ENCODE measurements at places on chromosomes 5 and 9.

- DNase-seq: no peak
Observed at GRCh38 chr9:33230756-33231622, 9.0 kb upstream of the SPINK4 start.

DNA sequence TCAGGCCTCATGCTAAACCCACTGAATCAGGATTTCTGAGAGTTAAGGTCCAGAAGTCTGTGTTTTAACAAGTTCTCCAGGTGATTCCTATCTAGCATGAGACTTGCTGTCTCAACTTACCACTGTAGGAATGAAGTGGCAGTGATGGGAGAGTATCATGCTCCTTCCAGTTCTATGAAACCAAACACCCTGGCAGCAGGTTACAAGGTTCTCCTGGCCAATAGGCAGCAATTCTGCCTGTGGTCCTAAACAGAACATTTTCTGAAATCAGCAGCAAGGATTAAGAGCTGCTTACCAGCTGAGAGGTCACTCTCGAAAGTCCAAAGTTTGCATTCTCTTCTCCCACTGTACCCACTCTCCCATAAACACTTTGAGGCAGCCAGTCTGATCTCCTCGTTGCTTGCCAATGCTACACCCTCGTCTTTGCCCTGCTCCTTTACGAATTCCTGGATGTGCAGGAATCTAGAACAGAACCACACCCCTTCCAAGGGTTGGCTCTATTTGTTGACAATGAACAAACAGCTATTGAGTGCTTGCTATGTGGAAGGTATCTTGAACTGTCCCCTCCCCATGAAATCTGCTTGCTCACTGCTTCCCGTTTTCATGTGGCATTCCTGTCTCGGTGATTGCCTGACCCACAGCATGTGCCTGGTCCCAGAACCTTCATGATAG lies 100.5 kb downstream of the TMEM174 start:
- DNase-seq: no peak

DNA sequence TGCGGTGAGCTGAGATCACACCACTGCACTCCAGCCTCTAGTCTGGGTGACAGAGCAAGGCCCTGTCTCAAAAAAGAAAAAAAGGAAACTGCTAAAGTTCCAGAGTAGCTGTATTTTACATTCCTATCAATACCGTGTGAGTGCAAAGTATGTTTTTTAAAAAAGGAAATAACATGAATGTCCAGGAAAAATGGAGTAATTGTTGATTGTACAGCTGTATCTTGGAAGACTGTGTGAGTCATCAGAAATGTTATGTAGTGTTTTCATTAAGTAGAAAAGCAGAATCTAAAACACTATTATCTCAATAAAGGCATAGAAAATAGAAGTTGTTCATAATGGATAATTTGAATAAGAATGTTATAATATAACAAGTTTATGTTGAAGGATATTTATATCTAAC lies 53.9 kb downstream of the ZCCHC7 start:
- DNase-seq: no peak

DNA sequence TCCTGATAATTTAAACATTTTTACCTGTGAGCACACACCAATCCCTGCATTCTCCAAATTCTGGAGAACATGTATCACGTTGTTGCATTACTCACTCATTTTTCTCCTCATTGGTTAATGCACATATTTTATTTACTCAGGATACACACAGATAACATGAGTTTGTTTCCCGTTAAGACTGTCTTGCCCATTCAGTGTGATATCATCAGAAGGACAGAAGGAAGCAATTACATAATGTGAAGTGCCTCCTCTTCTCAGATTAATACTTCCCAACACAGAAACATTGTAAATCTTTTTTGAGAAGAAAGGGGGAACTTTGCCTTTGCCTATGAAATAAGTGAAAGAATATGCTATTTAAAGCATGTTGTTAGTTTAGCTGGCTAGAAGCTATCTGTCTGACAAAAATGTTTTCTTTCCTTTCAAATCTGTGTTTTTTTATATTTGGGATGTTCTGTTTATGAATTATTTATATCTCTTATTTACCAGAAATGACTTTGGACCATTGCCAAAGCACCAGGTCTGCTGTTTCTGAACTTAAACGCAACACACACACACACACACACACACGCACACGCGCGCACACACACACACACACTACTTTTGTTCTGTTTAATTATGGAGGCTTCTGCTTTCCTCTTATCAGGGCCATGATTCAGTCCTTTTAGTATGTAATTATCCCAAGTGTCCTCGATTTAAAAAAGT lies 186.5 kb downstream of the CHSY3 start:
- DNase-seq: no peak

DNA sequence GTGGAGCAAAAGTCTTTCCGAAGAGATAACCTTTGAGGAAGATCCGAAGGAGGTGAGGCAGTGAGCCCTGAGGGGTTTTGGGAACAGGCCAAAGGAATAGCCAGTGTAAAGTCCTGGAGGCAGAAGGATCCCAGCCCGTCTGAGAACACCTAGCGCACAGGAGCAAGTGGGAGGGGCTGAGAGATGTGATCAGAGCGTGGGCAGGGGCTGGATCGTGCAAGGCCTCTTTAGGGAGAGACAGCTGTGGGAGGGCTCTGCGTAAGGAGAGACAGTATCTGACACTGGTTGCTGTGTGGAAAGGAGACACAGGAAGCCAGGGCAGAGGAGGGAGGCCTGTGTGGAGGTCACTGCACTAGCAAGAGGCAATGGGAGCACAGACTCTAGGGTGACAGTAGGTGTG lies 68.2 kb downstream of the BARX1 start:
- no peak for DNase-seq

DNA sequence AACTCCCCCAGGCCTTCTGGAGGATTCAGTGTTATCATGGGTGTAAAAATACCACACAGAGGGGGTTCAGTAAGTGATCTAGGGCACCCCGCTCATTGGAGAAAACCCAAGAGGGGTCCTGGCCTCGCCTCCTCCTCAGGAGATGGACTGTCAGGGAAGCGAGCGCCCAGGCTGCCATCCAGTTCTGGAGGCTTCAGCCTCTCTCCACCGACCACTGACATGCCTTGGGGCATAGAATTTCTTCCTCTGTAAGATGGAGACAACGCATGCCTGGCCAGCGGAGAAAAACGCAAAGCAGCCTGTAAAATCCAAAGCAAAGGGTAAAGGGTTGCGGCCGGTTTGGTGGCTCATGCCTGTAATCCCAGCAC lies 165.4 kb downstream of the COL23A1 start:
- DNase-seq: no peak

- no peak for DNase-seq
Observed at GRCh38 chr5:147997486-147997885, 66.3 kb upstream of the SPINK5 start.

GRCh38 chr9:129665389-129665775 lies at the start of gene PRRX2:
Gene PRRX2 (plus strand): TSS chr9:129665647. CDS start chr9:129665868, 221 bp downstream.
- DNase-seq: peak; percentile 51

DNA sequence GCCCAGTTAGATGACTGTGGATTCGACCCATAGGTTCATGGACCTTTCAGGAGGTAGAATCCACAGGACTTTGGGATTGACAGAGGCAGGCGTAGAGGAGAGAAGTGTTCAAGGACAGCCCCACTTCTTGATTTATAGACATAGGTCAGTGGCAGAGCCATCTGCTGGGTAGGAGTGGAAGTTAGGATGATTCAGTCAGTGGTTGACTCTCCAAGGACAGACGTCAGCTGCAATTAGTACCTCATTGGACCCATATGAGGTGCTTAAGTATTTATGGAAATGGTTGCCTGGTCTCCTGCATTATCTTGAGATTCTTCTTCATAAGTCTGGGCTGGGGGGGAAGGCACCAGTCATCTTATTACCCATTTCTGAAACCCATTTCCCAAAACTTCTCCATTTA lies 70.9 kb downstream of the SH3RF2 start:
- peak; percentile 28 for DNase-seq

- DNase-seq: peak; percentile 68
Observed at GRCh38 chr9:113808391-113809358, 67.4 kb upstream of the ZNF618 start.

- DNase-seq: no peak
Observed at GRCh38 chr9:124863371-124863871, 1.5 kb downstream of the ARPC5L start.

DNA sequence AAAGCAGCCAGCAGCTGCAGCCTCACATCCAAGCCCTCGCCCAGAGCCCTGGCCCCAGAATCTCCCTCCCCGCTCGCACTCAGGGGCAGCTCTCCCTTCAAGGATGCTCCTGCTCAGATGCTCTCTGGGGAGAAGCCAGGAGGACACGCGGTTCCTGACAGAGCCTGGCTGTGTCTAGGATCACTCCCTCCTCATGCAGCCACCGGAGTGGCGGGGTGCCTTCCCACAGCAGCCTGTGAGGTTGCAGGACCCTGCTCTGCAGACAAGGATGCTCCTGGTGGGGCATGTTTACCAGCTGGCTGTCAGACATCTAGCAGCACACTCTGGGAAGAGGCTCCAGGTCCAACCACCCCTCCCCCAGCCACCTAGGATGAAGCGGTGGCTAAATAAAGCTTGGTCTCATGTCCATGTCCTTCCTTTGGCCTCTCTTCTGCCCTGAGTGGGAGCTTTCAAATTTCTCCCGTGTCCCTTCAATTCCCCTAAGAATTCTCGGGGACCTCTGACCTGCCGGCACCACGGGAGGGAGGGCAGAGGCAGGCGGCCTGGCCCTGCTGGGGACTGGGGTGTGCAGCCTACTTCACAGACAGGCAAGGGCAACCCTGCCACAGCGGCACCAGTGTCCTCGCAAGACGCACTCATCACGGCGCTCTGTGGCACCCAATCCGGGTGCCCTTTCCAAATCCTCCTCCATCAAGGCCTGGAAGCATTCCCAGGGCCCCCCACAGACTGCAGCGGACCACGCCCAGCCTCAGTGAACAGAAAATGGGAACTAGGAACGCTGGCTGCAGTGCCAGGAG lies 88.3 kb upstream of the SARDH start:
- DNase-seq: no peak

DNA sequence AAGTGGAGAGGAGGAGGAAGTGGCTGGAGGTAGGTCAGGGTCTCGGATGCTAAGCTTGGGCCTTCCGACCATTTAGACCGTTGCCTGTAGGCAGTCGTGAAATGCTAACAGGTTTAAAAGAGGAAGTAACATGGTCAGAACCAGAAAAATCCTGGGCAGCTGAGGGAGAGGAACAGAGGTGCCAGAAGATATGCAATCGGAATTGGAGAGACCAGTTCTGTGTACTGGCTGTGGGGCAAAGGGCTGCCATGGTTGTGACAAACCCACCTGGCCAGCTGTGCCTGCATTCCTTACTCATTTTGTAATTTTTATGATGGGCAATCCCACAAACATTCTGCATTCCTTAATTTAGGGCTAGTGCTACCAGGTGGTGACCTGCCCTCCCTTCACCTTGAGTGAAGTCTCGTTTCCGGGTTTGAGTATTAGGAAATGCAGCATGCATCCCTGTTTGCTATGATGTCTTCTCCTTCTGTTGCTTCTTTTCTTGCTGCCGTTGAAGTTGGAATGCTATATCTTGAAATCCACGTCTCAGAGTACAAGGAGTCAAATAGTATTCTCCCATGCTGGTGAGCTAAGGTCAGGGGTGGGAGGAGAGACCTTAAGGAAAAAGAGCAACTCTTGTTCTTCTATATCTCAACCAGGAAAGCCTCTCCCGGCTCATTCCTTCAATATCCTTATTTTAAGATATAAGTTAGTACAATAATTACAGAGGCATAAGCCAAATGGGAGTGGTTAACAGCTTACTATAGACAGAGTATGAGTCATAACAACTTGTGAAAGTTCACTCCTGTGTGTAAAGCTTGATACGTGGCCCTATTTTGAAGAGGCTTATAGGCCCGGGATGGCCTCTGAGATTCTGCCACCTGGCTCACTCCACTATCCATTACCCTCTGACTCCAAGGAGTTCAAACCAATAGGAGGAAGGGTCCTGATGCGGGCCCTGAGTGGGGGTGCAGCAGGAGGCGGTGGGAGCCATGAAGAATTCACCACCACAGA lies 37.0 kb downstream of the B4GALT1 start:
- DNase-seq: no peak

GRCh38 chr9:22079873-22080341 lies 70.8 kb upstream of the CDKN2B start:
- no peak for DNase-seq

GRCh38 chr9:107361816-107362215 lies 78.7 kb downstream of the RAD23B start:
- no peak for DNase-seq

DNA sequence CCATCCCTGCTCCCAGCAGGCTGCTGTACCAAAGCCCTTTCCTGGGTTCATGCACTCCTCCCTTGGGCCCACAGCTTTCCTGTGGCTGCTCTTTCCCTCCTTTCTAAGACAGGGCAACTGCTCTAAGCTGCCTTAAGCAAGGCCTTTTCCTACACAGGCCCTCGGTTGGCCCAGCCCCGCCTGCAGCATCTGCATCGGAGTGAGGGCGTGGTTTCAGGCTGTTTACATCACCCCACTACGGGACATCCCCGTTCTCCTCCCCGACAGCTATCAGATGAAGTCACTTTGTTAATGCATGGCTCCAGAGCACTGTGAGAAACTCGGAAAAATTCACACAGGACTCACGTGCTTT lies 3.4 kb downstream of the DPH7 start:
- DNase-seq: no peak

DNA sequence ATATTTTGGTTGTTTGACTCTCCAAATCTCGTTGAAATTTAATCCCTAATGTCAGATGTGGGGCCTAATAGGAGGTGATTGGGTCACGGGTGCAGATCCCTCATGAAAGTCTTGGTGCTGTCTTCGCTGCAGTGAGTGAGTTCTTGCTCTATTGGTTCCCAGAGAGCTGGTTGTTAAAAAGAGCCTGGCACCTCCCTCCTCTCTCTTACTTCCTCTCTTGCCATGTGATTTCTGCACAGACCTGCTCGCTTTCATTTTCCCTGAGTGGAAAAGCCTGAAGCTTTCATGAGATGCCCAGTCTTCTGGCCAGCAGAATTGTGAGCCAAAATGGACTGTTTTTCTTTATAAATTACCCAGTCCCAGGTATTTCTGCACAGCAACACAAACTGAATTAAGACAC lies 221.6 kb downstream of the MAT2B start:
- DNase-seq: no peak

DNA sequence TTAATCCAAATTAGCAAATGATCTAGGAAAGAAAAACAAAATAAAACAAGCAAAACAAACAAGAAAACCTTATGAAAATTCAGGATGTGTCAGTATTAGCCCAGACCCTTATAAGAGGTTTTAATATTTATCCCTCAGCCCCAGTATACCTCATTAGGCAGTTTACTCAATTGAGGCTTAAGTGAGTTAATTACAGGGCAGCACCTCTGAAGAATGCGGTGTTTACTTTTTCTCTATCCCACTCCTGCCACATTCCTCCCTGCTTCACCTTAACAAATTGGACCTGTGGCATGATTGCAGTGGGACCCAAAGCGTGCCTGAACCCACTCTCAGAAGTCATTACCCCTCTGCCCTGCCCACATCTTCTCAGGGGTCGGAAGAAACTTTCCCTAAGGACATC lies 67.1 kb downstream of the SIL1 start:
- no peak for DNase-seq
